ENCODE measurements at places on chromosomes 16 and 17.
A peak's percentile ranks its signal among the peaks of the same experiment; 100 is the strongest.

- DNase-seq, result no peak
Observed at GRCh38 chr17:31807846-31808245, 51.2 kb downstream of the COPRS start.

DNA sequence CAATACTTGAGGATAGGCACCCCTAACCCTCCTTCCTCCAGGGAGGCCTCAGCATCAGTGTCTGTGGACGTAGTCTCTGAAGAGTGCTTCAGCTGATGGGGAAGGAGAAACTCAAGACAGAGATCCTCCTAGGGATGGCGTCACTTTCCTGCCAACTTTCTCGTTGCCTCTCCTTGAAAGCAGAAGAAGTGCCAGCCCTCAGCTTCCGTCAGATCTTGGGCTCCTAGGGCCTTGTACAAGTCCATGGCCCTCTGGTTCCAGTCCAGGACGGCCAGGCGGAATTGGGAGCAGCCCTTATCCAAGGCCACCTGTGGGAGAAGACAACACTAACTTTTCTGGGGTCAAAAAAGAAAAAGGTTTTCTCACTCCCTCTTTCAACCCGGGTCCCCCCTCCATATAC is 1.3 kb downstream of the SAT2 start:
- DNase-seq, result no peak

DNA sequence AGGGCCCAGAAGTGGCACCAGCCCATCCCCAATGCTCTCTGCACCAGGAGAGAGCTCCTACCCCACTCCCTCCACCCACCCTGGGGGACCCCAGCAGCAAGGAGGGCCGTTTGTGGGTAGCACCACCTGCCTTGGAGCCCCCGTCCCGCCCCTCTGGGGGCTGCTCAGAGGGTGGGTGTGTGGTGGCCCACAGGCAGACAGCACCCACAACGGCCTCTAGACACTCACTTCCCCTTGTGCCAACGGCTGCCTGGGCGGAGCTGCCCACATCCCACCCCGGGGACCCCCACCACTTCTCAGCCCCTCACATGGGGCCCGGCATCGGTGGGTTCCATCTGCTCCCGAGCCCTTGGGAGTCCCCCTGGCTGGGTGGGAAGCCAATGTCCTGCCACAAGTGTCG is 33.3 kb downstream of the BAHCC1 start:
- DNase-seq, result no peak

DNA sequence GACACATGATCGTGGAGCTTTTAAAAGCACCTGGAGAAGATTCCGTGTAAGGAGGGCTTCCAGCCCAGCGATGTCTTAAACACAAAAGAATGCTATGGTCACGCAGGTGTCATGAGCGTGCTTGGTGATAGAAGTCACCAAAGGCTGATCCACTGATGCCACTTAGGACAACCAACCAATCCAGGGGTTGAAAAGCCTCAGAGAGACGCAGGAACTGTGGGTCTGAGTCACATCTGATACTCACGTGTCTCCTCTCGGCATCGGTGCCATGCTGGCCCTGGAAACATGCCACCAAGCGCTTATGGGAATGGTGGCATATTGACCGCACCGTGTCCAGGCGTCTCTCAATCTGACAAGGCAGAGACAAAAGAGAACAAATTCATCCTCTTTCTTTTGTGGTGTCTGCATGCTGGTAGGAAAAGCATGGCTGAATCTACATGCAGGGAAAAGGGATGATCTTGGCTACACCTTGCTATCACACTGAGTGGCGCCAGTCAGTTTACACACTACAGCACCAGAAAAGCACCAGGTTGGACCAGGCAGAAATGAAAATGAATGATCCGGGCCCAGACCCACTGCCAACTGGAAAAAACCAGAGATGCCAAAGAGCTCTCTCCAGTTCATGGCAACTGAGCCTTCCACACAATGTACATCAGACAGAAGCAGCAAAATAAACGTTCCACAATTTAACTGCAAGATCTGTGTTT is 38.0 kb downstream of the ARHGAP17 start:
- no peak for DNase-seq

GRCh38 chr17:64439956-64440355 is 9.0 kb upstream of the MILR1 start:
- DNase-seq, result no peak

DNA sequence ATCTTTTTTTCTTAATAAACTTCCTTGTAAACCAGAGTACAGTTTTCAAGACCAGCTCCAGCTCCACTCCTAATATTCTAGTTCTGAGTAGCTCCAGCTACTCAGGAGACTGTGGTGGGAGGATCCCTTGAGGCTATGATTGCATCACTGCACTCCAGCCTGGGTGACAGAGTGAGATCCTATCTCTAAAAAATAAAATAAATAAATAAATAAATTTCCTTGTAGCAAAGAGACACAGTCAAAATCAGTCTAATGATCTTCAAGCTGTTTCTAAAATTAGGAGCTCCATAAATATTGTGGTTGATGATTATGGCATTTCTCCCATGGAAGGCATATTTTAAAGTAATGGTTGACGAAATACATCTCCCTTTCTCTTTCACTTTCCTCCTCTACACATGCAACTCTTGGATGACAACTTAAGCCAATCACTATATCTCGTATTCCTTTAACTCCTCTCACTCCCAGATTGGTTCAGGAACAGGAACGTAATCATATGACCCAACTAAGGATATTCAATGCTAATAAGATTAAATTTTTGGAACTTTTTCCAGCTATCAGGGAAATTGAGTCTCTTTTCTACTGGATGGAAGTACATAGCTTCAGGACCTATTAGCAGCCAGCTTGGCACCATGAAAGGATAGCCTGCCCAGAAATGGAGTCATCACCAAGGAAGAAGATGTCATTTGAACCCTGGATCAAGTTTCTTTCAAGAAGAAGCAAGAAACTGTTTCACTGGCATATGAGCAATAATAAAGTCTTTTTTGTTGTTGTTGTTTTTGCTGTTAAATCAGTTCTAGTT is 42.1 kb upstream of the TAOK1 start:
- no peak for DNase-seq

GRCh38 chr16:89678258-89678657 is 8.2 kb upstream of the CDK10 start:
- DNase-seq, result no peak

GRCh38 chr16:20650400-20651166 is 46.9 kb downstream of the ACSM1 start:
- no peak for DNase-seq

- DNase-seq, result no peak
Observed at GRCh38 chr17:43608313-43608712, 53.4 kb downstream of the MEOX1 start.

DNA sequence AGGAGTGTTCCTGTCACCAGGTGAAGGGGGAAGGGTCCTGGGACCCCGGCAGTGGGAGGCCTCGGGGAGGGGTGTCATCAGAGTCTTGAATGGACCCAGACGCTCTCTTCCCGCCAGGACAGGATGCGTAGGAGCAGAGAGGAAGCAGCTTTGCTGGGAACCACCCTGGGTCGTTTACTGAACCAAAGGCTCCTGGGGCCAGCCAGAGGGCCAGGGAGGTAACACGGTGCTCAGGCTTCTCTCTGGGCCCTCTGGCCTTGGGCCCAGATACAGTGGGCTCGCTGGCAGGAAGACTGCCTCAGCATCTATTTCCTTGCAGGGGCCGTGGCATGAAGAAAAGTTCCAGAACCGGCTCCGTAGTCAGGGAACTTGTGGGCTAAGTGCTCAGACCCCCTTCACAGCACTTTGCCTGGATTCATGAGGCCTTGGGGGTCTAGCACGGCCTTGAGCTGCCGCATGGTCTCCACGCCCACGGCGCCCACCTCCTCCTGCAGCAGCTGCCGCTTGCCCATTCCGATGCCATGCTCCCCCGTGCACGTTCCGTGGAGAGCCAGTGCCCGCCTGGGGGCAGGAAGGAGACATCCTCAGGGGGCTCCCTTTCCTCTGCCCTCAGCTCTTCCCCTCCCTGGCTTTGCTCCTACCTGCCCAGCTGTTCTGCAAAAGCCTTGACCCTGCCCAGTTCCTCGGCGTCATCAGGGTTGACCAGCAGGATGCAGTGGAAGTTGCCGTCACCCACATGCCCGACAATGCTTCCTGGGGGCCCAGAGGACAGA is 4.4 kb downstream of the LDHD start:
- DNase-seq, result no peak

DNA sequence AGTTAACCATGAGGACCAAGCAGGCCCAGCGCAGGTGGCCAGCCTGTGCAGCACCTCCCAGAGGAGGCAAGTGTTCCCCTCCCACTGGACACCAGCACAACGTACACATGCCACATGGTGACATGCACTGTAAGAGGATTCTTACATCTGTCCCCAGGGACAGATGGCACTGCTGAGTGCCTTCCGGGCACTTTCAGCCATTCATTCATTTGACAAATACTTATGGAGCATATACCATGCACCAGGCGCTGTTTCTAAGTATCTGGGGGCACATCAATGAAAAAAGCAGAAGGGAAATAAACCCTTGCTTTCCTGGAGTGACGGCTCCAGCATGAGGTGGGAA is 79.6 kb downstream of the GAS7 start:
- DNase-seq, result no peak

DNA sequence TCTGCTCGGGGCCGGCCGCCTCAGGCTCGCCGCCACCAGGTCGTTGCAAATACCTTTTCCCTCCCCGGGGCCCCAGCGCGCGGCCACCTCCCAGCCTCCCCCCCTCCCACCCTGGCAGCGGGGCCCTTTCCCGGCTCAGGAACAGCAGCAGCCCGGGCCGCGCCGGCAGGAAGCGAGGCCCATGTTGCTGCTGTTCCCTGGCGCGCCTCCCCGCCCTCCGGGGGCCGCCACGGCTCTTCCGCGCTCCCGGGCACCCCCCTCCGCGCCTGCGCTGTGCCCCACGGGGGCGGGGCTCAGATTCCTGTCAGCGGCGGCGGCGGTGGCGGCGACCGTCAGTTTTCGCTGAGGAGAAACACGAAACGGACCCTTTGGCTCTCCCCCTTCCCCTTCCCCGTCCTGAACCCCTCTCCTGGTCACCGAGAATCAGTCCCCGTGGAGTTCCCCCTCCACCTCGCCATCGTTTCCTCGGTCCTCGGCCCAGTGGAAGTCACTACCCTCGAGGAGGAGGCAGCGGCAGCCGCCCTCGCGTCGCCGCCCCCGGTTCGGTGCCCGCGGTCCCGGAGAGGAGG is at the start of gene NFAT5:
NFAT5 (plus strand) TSS at position 296 of the 569 bp plus-strand sequence. CDS start 336 bp downstream, outside the sequence.
- DNase-seq, result peak; percentile 27

- DNase-seq, result no peak
Observed at GRCh38 chr16:46756772-46757171, 8.6 kb upstream of the MYLK3 start.

- no peak for DNase-seq
Observed at GRCh38 chr17:49545806-49546545, 29.7 kb upstream of the NXPH3 start.

- no peak for DNase-seq
Observed at GRCh38 chr17:79035686-79036085, 11.7 kb downstream of the C1QTNF1 start.

GRCh38 chr17:79519601-79520000 is 91.2 kb downstream of the RBFOX3 start:
- DNase-seq, result no peak

DNA sequence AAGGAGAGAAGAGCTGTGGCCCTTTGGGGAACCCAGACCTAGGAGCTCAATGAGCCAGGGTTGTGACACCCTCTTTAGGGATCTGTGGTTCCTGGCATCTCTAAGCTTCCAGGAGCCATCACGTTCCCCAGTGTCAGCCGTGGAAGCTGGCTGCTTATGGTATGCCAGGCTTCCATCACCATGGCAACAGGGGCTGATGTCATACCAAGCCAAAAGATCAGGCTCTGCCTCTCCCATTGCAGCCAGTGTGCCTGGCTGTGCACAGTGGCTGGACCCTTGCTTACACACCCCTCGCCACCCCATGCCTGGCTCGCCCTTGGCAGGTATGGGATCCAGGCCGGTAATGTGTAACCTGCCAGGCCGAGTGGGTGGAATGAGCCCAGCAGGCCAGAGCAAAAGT is 91.1 kb downstream of the SSH2 start:
- DNase-seq, result no peak

DNA sequence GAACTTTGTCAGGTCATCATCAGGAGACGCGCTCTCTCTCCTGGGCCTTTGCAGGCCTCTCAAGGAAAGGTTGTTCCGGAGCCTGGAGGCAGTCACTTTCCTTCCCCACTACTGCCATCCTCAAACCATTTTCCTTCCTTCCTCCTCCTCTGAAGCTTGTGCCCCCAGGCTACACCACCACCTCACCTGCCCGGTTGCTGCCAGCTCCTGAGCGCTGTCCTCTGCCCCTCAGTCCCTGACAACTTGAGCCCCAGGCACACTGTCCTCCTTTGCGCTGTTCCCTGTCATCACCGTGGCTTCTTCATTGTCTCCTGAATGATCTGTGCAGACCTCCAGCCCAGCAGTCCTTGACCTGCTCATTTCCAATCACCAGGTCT is 18.9 kb downstream of the CDRT4 start:
- no peak for DNase-seq

DNA sequence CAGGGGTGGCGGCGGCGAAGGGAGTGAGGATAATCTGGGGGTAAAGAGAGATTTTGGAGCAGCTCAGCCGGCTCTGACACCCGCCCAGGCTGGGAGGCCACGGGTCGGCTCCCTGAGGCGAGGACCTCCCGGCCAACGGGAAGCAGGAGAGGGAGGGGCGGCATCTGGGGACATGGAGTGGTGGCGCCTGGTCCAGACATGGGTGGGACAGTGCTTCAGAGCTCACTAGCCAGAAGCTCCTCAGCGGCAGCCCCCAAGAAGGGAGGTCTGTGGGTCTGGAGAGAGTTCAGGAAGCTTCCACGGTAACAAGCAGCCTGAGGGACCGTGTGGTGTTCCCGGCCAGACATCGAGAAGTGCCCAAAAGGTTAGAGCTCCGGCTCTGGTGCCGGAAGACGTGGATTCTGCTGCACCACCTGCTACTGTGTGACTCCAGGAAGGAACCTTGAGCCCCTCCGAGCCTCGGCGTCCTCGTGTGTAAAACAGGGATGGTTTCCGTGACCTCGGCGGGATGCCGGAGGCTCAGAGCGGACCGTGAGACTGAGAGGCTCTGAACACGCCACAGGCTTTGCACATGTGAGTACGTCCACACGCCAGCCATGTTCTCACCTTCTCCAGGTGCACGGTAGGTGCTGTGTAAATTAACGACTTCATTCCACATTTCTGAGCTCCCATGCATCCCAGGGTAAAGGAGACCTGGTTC is 56.9 kb downstream of the TIMM22 start:
- no peak for DNase-seq

GRCh38 chr17:57567251-57567650 is 177.8 kb downstream of the CCDC182 start:
- DNase-seq, result no peak

DNA sequence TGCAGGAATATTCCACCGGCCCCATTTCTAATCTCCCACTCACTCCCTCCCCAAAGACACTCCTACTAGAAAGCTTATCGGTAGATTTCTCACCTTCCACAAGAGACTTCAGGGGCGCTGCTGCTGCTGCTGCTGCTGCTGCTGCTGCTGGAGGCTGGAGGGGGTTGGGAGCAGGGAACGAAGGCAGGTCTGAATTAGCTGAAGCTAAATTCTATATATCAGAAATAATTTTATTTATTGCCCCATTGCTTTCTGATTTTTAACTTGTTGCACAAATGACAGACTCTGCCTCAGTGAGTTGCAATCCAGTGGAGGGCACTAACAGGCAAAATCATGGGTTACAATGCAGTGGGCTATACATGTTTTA is 25.8 kb upstream of the HLF start:
- DNase-seq, result peak; percentile 9

Measured in NCI-H1048 (cell line).